ENCODE measurements at places on chromosomes 3 and 15.

GRCh38 chr3:42723219-42723618 is 20.6 kb upstream of the HHATL start:
- no peak for DNase-seq

DNA sequence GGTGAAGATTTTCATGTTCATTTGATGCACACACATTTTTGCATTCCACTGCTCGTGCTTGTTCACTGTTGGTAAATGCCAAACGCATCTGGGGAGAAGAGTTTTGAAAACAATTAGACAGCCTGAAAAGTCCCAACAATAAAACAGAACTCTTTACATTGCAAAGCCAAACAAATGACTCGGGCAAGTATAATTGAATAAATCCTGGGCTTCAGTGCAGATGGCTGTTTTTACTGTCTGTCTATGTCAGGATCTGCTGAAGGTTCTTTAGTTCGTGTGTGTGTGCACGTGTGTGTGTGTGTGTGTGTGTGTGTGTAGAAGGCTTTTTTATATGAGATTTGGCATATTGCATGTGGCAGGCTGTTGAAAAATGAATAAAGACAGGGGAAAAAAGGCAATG is 277.5 kb upstream of the CDIN1 start:
- DNase-seq = no peak

DNA sequence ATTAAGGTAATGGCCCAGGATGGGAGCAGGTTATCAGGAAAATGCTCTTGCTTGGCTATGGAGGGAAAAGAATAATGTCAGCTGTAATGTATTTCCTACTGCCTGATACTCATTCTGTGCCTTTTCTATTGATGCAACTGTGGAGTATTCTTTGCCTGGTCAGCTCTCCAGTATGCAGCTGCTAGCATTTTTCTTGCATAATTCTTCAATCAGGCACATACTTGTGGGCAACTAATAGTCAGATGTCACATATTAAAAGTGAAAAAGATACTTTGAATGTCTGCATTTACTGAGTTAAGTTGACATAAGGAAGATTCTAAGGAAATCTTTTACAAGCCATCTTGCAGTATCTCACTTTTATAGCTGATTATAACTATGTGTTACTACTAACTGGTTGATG is 29.5 kb downstream of the CD80 start:
- DNase-seq = no peak

GRCh38 chr3:192038726-192039125 is 577.8 kb downstream of the PYDC2 start:
- no peak for DNase-seq

- no peak for DNase-seq
Measured at GRCh38 chr3:175608356-175608755, 749.2 kb downstream of the NAALADL2 start.

DNA sequence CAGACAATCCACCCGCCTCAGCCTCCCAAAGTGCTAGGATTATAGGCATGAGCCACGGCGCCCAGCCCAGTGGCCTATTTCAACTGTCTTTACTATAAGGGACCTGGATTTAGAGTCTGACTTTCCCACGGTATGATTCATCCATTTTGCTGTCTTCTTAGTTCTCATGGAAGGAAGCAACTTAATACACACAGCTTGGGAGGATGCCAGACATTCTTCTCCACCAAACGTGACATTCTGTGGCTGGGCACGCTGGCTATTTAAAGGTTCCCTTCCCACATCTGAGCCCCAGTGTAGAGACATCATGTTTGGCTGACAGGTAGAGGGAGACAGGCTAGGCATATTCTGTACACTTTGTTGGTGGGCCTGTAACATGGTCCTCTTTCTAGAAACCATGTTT is 26.2 kb downstream of the FAM43A start:
- no peak for DNase-seq

GRCh38 chr3:168260859-168261258 is 165.1 kb upstream of the GOLIM4 start:
- DNase-seq = no peak

DNA sequence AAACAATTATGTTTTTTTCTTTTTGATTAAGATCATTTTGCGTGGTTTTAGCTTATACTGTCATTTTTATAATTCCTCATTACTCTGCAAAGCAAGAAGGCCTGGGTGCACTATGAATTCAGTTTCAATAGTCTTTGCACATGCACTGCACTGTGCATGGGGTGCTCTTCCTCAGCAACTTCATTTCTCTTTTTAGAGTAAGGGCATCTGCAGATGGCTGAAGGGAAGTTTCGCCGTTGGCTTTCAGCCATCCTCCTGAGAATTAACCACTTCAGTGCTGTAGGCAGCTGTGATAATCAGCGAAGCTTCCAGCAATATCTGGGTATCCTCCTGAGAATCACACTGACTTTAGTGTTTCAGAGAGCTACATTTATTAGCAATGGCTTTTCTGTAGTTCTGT is 284.8 kb downstream of the GBE1 start:
- no peak for DNase-seq

GRCh38 chr15:64681424-64682024 is 93.9 kb downstream of the RBPMS2 start:
- no peak for DNase-seq

DNA sequence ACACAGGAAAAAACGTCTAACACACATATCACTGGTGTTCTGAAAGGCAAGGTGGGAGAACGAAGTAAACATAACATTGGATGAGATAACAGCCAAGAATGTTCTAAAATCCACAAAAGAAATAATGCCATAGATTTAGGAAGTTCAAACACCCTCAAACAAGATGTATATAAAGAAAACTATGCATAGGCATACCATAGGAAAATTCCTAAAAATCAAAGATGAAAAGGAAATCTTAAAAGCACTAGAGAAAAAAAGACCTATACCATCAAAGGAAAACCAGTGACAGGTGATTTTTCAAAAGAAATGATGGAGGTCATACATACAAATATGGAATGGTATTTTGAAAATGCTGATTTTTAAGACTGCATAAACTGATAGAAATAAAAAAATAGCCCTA is 57.3 kb downstream of the GLB1 start:
- DNase-seq = no peak

GRCh38 chr15:69979262-69979661 is 118.5 kb downstream of the TLE3 start:
- DNase-seq = no peak

GRCh38 chr15:33086500-33087121 is 107.9 kb downstream of the FMN1 start:
- DNase-seq = no peak

- DNase-seq = no peak
Measured at GRCh38 chr15:34490417-34491193, 53.0 kb upstream of the GOLGA8A start.

GRCh38 chr3:13770170-13771169 is 109.4 kb downstream of the WNT7A start:
- DNase-seq = no peak

GRCh38 chr3:31508452-31509146 is 24.1 kb upstream of the STT3B start:
- DNase-seq = no peak

- DNase-seq = no peak
Measured at GRCh38 chr3:157793745-157794144, 290.5 kb upstream of the VEPH1 start.

DNA sequence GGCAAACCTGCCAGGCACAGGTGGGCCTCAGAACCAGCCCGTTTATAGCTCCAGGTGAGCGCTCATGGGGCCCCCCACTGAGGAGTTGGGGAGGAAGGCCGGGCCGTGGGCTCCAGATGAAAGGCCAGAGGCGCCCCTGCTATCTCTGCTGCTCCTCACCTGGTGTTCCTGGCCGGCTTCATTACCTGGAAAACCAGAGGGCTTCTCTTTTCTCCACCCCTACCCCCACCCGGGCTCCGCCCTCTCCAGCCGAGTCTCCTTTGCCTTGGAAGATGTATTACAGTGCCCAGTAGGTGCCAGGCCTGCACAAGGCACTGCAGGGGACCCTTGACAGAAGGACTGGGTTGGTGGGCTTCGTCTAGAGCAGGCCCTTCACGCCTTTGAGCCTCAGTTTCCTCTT is 111.4 kb downstream of the WNT7A start:
- no peak for DNase-seq

- DNase-seq = peak; percentile 22
Measured at GRCh38 chr3:129121016-129121791, 400 bp downstream of the RAB43 start.

DNA sequence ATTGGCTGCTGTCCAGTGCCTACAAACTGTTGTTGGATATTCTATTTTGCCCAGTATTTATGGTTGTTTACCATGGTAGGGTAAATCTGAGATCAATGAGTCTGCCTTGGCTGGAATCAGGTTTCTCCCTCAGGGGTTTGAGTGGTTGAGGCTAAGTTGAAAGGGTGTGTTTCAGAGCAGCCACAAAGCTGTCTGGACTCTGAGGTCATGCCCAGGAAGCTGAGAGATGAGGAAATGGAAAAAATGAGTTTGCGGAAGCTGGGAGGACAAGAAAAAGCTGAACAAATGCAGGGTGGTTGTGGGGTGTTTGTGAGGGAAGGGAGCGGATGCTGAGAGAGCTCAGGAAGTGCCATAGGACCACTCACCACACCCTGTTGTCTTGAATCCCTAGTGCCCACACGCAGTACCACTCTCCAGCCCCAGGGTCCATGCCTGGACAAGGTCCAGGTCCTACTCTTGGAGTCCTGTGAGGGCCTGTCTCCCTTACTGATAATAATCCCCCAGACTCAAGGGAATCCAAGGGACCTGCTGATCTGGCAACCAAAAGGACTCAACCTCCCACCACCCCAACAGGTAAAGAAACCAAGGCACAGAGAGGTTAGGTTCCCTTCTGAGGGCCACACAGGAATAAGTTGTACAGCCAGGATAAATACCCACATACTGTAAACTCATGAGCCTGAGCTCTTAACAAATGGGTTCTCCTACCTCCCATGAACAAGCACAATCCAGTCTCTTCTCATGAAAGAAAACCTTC is 81.6 kb downstream of the PPCDC start:
- DNase-seq = no peak

DNA sequence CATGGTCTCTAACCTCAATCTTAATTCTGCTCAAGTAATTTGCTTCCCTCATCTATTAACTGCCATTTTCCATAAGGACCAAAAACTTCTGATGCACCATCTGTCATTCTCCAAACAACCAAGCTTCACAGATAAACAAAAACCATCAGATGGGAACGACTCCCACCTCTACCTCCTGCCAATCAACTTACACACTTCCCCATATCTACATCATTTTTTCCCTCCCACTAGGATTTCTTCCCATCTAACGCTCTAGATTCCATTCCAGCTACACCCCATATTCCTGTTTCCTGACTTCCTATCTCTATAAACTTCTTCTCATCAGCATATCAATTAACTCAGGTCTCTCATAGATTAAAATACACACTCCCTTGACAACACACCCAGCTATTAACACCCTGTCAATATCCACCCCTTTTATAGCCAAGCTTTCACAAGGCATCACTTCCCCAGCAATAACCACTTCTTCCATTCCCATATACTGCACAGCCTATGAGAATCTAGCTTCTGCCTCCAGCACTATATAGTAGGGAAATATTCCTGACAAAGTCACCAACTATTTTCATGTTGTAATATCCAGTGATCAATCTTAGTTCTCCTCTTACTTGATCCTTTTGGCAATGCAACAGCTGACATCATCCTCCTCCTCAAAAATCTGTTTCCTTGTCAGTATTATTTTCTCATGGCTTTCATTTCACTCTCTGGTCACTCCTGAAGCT is 39.2 kb downstream of the SNX4 start:
- DNase-seq = no peak

DNA sequence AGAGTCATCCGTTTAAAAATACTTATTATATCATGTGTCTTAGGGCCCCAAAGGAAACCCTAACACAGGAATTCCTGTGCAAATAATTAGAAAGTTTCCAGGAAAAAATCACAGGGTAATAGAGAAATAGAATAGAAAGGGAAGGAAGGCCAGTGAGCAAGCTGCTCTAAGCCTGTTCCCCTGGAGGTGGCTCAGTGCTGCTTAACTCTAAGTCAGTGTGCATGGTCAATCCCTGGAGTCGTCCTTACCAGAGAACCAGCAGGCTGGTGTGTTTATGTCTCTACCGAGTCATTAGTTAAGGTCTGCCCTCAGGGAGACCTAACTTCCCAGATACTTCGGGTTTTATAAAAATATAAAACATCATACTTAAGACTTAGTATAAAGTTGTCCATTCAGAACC is 21.0 kb upstream of the MCF2L2 start:
- DNase-seq = no peak

DNA sequence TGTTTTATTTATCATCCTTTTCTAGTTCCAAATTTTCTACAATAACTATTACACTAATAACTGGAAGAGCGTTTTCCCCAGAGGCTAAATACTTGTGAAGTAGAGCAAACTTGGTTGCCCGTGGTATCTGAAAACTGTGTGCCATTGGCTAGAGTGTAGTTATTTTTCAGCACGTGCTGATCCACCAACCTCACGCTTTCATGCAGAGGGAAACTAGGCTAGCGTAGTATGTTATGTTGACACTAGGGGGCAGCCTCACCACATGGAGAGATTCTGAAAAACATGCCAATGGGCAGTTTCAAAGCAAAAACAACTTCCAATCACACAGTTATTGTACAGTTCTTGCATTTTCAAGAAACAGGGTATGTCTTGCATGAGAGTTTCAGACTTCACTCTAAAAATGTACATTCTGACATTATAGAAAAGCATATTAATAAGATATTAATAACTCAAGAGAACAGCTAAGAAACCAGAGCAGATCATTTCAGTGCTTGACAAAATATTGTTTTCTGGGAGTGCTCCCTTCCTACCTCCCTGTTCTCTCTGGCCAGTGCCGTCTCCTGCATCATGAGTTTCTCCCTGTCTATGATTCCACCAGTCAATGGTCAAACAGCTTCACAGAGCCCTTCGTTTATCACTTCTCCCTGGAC is 39.7 kb downstream of the SPATA12 start:
- peak; percentile 23 for DNase-seq

GRCh38 chr3:64055076-64055475 is 31.8 kb upstream of the PSMD6 start:
- DNase-seq = no peak

DNA sequence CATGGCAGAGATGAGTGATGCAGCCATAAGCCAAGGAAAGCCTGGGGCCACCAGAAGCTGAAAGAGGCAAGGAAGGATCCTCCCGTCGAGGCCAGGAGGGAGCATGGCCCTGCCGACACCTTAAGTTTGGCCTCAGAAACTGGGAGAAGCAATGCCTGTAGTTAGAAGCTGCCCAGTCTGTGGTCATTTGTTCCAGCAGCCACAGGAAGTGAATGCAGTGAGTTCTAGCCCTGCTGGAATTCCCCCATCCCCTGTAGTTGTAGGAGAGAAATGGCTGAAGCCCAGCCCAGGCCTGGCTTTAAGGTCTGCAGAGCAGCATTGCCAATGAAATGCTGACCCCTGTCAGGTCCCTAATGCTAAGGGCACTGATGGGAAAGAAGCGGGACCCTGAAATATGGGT is 12.2 kb upstream of the CHSY1 start:
- DNase-seq = no peak

- no peak for DNase-seq
Measured at GRCh38 chr3:116474801-116475200, 29.5 kb upstream of the LSAMP start.

All from effector CD4-positive, alpha-beta T cell (primary cell).